Astrocyte (in vitro differentiated cells and primary cell): ENCODE measurements at places on chromosomes 1 and 21.

DNA sequence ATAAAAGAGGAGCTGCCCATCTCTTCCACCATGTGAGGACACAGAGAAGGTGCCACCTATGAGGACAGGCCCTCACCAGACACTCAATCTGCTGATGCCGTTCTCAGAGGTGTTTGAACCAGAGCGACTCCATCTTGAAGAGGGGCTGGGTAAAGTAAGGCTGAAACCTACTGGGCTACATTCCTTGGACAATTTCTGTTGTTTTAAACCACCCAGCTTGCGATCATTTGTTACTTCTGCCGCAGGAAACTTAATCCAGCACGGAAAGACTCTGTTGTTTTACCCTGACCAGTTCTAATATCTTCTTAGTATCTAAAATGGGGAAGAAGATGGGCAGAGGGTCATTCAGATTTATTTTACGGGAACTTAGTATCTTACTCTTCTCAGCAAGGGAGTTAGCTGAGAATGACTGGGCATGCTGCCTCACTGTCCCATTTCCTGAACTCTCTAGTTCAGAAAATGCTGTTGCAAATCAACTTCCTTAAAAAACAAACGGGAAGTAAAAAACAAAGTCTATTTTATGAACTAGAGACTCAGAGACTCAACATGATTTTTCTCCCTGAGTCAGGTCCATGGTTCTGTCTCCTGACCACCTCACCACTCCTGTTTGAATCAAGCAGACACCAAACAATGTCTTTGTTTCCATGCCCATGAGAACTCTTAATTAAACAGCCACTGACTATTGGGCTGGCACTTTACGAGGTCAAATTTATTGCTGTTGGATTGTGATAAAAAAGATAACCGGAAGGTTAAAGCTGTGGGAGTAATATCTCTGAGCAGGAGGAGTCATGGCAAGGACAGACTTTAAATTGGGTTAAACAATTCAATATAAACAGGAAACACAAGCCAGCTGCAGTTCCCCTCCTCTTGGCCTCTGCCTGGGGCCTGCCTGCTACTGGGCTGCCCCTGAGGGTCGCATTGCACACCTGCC lies 23.8 kb upstream of the IFNAR1 start:
- DNase-seq: no peak

- no peak for DNase-seq
Measured at GRCh38 chr1:53465023-53465957, 6.1 kb downstream of the DMRTB1 start.

DNA sequence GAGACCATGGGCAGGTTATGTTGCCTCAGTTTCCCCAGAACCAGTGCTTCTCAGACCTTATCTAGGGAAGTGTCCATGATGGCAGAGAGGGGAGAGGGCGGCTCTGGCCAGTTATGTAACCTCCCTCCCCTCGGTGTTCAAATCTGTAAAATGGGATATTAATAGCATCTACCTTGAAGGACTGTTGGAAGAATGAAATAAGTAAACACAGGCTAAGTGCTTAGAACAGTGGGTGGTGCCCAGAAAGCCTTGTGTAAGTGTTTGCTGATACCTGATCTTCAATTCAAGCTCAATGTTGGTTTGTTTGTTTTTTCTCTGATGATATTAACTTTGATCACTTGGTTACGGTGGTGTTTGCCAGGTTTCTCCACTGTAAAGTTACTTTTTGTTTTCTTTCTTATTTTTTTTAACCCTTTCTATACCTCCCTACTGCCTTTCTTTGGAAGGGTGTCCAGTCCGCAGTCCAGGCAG lies 34.9 kb downstream of the EPHA2 start:
- no peak for DNase-seq

GRCh38 chr1:39214021-39214713 lies 9.7 kb downstream of the MACF1 start:
- peak; percentile 63 for DNase-seq

DNA sequence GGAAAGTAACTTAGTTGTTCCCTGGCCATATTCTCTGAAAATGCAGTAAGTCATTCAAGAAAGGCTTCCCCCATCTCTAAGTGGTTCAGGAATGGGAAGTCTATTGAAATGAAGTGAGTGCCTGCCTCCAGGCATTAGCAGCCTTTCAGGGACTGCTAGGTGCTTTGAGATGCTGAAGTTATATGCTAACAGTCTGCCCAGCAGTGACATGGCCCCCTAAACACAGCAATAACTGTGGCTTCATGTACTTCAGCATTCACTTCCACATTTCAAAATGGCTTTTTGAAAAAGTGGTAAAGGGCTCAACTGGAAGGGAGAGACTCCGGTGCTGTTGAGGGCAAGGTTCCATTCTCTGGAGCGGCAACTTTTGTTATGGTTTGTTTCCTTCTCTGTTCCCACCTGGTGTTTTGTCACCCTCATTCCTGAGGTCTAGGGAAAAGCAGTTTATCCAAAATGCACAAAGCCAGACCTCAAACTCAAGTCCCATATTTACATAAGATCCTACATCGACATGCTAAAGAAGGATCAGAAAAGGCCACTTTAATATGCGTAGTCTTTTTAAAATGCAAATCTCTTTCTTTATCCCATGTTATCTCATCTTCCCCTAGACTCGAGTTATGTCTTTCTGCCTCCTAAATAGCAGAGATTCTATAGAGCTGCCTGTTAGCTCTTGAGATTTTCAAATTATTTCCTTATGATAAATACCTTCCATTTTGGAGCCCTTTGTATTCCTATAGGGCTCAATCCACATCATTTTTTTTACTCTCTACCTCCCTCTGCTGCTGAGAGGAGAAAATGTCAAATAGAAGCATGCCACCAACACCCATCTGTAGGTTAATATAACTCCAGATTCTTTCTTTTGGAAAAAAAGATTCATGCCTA lies 34.2 kb upstream of the LRRC8C start:
- DNase-seq: no peak

DNA sequence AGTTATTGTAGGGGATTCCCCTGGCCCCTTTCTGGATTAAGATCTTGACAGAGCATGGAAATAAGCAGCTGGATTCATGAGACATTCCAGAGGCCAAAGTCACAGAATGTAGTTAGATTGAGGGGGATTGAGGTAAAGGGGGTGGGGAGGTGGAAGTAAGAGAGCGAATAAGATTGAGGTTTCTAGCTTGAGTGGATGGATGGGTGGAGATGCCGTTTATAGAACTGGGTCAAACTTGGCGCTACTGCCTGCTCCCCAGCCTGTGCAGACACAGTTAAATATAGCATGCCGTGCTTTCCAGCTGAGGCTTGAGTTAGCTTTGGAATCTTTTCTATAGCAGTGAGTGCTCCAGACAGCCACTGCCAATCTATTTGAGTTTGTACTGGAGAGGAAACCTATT lies 85.7 kb downstream of the DYRK1A start:
- peak; percentile 92 for DNase-seq

DNA sequence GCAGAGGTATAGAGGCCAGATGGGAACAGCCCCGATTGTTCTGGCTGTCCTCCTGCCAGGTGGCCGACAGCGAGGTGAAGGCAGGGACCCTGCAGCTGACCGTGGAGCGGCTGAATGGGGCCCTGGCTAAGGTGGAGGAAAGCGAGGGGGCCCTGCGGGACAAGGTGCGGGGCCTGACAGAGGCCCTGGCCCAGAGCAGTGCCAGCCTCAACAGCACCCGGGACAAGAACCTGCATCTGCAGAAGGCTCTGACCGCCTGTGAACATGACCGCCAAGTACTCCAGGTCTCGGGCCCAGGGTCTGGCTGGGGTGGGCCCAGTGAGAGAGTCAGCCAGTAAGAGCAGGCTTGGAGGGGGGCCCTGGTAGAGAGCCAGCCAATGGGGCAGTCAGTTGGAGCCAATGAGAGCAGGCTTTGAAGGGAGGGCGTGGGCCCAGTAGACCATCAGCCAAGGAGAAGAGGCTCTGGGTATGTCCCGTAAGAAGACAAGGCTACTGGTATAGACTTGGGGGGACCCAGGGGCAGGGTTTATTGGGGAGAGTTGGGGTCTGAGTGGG lies 11.3 kb downstream of the MFAP2 start:
- no peak for DNase-seq

- DNase-seq: no peak
Measured at GRCh38 chr1:16449065-16449464, 8.5 kb downstream of the NECAP2 start.

- DNase-seq: no peak
Measured at GRCh38 chr1:77556045-77556444, 126.4 kb downstream of the ZZZ3 start.

GRCh38 chr21:19547951-19548840 lies 1144.6 kb upstream of the TMPRSS15 start:
- no peak for DNase-seq

GRCh38 chr1:110240476-110241210 lies 30.5 kb downstream of the KCNC4 start:
- DNase-seq: no peak

- DNase-seq: no peak
Measured at GRCh38 chr1:26046246-26047095, 553 bp upstream of the SLC30A2 start.

GRCh38 chr21:39567180-39567972 lies 45.4 kb upstream of the B3GALT5 start:
- DNase-seq: no peak

GRCh38 chr1:64397541-64397940 lies 72.4 kb upstream of the CACHD1 start:
- no peak for DNase-seq

DNA sequence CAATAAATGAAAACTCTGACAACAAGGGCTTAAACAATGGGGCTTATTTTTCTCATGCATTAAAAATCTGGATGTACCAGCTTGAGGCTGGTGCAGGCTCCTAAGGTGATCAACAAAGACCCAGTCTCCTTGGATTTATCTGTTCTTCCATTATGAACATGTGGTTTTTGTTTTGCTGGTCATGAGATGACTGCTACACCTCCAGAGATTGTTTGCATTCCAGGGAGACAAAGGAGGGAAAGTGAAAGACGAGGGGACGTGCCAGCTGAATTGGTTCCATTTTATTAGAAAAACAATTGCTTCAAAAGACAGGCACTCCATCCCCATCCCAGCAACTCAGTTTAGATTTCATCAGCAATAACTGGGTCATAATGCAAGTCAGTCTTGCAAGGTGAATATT lies 90.9 kb upstream of the KCNK1 start:
- no peak for DNase-seq

DNA sequence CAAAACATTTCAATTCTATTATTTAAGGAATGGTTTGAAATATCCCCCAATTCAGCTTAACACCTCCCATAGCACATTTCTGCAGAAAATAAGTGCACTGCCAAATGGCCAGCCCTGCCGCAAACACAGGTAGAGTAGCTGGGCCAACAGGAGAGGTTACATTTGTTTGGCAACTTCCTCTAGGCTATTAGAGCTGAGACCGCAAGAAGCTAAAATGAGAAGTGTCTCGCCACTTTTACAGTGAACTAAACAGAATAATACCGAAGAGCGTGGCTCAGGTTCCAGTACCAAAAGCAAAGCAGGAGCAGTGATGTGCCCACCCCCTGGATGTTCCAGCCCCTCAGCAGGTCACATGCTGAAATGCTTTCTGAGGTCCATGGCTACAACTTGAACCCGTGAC lies 154.5 kb upstream of the PKN2 start:
- no peak for DNase-seq

- DNase-seq: no peak
Measured at GRCh38 chr1:15310544-15310943, 63.5 kb downstream of the FHAD1 start.

DNA sequence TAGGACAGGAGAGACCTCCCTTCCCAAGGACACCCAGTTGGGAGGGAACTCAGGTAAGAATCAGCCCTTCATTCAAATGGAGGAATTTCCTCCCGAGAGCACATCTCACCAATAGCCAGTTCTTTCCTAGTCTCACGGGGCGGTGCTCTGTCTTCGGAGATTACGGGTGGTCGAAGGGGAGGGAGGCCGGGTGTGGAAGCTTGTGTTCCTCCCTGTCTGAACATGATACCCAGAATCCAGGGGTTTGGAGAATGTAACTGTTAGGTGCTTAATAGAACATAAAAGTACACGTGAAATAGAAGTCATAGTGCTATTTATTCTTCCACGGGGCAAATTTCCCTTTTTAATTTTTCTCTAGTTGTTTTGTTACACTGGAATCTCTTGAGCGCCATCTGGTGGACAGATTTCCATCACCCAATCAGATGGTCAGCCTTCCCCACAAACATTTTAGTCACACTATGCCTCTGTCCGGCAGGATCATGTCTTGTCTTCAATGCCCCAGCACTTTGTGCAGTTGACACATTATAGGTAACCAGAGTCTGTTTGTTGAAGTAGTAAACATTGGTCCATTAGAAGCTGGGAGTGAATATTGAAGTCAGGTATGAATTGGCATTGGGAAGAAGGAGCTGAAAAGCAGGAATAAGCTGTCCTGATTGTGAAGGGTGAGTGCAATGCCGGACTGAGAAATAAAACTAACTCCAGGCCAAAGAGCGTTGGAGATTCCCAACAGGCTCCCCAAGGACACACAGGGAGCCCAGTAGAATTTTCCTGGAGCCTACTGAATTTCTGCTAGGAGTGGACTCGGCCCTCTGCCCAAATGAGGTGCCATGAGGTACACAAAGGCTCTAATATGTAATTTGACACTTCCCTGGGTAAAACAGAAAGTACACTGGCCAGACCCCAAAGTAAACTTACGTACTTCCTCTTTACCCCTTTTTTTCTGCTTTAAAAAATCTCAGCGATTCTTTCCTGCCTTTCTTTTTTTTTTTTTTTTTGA lies 27.6 kb upstream of the ZNF697 start:
- peak; percentile 60 for DNase-seq

- no peak for DNase-seq
Measured at GRCh38 chr1:11610629-11611180, 43.5 kb downstream of the FBXO2 start.

DNA sequence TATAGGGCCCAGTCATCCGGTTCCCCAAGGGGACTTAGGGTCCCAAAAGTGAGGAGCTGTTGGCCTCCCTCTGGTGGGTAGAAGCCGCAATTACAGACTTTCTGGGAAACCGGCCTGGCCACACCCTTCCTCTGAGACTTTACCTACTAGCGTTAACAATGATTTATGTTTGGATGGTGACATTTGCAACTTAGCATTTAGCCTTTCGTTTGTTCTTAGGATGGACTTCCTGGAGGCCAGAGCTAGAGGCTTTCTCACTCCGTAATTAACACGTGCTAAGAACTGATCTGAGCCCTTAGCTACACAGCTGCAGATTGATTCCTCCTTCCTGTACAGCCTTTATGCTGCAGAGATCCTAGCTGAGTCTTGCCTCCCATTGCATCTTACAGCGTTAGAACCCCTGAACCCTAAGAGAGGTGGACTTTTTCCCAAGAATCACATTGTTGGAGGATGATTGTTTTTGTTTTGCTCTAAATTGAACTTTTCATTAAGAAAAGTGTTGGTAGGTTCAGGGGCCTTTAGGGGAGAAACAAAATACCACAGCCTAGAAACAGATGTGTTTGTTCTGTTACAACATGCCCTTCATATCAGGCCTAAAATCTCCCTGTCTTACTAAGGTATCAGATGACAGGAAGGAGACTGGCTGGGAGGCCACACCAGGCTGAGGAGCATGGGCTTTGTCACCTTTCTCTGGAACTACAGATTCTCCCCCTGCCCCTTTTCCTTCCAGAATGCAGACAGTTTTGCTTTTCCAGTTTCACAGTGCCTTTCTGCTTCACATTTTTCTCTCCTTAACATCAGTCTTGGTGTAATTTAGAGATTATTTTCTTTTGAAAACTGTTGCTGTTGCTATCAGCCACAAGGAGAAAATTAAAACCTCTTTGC lies 1.9 kb downstream of the S100A11 start:
- DNase-seq: peak; percentile 50
